ENCODE measurements at places on chromosomes 4 and X.

GRCh38 chr4:54625391-54625790 is 32.4 kb upstream of the KIT start:
- DNase-seq, result no peak

DNA sequence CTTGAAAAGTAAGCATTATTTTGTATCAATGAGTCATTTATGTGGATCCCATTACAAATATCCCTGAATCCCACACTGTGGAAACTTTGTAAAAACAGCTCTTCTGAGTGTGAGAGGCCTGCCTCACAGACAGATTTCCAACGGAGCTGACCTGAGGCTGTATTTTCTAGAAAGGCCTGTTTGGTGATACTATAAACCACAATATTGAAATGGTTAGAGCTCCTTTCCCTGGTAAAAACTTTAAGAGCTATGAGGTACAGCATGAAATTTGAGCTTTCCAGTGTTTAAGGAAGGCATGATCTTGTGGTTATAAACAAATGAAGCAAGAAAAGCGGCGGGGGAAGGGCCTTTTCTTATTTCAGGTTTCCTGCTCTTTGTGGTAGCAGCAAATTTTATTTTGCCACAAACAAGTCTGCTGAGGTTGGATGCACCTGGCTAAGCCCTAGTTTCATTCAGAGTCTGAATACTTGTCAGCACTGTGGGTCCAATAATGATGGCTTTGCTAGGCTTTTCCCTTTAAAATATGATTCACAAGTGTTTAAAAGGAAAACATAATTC is 86.8 kb upstream of the ETNPPL start:
- DNase-seq, result no peak

- no peak for DNase-seq
These were observed 44.9 kb downstream of the SPANXN1 start for GRCh38 chrX:145292218-145292617.

- DNase-seq, result no peak
These were observed 320.8 kb downstream of the ADAM29 start for GRCh38 chr4:175238827-175239517.

GRCh38 chr4:119268466-119268865 is 53.5 kb downstream of the FABP2 start:
- DNase-seq, result no peak

DNA sequence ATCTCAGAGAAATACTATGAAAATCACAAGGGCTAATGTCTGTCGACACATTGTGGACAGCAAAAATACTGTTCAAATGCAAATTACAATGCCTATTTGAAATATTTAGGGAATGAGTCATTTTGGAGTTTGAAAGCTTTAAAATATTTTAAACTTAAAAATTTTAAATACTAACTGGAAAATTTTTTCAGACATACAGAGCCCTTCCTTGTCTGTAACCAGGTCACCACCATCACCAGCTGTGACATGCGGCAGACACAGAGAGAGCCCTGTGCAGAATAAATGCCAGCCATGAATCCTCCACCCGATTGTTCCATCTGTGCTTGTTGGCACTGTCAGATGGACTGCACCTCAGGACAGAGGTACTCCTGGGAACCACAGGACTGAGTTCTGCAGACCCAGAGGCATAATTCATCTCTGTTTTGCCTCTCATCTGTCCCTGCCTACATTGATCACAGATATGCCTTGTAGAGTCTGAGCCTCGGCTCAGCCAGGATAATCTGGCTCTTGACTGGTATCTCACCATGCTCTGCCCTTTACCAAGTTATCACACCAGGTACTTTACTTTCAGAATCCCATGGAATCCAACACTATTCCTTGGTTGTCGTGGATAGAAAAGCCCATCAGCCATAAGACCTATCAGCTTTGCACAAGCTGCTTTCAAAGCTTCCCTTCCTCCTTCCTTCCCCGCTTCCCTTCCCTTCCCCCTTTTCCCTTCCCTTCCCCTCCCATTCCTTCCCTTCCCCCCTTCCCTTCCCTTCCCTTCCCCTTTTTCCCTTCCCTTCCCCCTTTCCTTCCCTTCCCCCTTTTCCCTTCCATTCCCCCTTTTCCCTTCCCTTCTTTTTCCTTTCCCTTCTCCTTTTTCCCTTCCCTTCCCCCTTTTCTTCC is 67.2 kb downstream of the TBC1D9 start:
- no peak for DNase-seq

DNA sequence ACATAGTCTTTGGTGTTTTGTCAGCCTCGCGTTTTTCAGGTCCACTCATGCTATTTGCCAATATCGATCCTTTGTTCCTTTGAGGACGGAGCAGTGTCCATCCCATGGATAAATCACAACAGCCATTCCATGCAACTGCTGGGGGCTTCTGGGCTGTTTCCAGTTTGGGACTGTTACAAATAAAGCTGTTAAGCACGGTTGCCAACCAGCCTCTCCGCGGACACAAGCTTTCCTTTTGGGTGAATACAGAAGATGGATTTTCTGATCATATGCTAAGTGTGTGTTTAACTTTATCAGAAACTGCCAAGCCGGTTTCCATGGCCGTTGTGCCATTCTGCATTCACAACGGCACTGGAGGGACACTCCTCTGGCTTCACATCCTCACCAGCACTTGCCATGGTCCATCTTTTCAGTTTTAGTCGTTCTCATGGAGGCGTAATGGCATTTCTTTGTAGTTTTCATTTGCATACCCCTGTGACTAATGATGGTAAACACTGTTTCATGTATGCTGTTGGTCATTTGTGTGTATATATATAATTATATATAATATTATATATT is 67.8 kb downstream of the ABLIM2 start:
- no peak for DNase-seq

All from stimulated activated effector memory CD8-positive, alpha-beta T cell treated with anti-CD3 and anti-CD28 coated beads, Interleukin-12 subunit alpha, Interleukin-12 subunit beta, amount 100 ng/mL, for 72 hours (primary cell).